Activated CD4-positive, CD25-positive, alpha-beta regulatory T cell treated with anti-CD3 and anti-CD28 coated beads, Interleukin-2, amount 50 U/mL, for 24 hours (primary cell): ENCODE measurements at places on chromosomes 13 and 19.

DNA sequence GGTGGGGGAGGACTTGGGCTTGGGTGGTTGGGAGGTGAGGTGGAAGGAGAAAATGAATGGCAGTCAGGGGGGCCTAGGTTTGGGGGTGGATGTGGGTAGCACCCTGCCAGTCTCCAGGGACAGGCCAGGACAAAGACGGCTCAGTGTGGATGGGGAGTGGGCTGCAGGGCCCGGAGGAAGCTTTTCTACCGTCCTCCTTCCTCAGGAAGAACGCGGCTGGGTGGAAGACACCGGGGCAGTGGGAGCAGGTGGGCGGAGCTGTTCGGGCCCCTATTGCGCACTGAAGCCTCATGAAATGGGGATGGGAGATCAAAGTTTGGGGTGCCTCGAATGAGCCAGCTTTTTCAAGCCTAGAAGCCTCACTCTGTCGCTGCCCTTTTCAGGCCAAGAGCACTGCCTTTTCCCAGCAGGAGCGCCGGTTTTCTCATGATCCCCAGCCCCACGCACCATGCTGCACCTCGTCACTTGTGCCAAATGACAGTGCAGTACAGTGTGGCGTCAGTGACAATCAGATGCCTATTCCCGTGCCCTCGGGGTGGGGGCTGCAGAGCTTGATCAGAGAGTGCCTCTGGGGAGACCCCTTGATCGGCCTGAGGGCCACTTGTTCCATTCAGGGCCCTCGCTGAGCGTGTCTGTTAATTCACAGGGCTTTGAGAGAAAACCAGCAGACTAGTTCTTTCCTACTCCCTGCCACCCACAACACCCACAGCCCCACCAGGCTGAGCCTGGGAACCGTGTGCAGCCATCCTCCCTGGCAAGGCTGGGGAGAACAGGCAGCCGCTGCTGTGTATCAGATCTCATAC lies 1.5 kb downstream of the CALM3 start:
- peak; percentile 36 for ATAC-seq

- ATAC-seq = no peak
These were observed 468.0 kb downstream of the UQCRFS1 start for GRCh38 chr19:28744943-28745342.

- no peak for ATAC-seq
These were observed 236.0 kb downstream of the PCDH9 start for GRCh38 chr13:66994097-66994496.

GRCh38 chr13:110664673-110665072 lies 41.2 kb downstream of the CARS2 start:
- no peak for ATAC-seq

DNA sequence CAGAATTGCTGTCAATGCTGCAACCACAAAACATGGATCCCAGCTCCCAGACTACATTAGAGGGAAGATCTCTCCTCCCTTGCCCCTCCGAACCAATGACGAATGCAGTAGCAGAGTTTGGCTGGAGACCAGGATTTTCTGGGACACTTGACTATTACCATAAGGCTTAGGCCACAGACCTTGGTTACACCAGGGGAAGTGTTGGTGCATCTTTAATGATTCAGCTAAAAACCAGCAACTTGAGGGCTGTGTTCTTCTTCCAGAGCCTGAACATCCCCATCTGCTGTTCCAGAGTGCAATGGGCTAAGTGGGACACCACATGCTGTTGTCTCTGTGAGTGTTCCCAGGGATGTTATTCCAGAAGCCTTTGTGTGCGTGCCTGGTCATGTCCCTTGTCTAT lies 528.2 kb downstream of the LMO7 start:
- ATAC-seq = no peak

DNA sequence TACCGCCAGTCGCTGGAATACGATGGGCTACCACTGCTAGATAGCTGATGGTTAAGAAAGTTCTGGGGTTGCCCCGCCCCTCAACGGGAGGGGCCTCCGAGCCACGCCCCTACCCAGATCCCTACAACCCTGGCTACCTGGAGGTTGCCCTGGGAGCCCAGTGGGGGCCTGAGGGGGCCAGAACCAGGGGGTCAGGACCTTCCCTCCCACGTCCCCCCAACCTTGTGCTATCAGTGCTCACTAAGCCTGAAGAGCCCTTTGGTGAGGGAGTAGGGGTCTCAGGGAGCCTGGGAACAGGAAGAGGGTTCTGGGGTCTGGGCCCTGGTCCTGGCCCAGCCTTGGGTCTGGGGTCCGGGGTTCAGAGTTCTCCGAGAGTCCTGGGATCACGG lies 8.9 kb downstream of the OCEL1 start:
- peak; percentile 69 for ATAC-seq

DNA sequence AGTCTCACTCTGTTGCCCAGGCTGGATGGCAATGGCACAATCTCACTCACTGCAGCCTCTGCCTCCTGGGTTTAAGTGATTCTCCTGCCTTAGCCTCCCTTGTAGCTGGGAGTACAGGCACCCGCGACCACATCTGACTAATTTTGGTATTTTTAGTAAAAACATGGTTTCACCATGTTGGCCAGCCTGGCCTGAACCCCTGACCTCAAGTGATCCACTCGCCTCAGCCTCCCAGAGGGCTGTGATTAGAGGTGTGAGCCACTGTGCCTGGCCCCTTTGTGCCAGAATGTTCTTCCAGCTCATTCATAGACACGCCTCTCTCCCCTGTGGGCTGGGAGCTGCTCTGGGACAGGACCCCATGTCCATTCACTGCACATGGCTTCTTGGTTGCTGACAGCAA lies 9.1 kb downstream of the MYDGF start:
- ATAC-seq = no peak

DNA sequence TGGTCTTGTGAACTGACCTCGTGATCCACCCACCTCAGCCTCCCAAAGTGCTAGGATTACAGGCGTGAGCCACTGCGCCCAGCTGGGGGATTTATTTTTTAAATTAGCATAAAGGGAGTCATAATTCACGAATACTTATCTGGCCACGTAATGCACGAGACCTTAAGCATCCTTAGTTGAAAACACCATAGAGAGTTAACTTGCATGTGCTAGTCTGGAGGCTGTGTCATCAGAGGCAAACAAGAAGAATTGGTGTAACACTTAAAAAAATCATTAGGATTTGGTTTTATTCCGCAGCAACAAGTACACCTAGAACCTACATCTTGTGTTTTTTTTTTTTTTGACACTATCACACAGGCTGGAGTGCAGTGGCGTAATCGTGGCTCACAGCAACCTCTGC lies 19.1 kb downstream of the KLF5 start:
- ATAC-seq = no peak

- no peak for ATAC-seq
These were observed 1.5 kb downstream of the STARD13 start for GRCh38 chr13:33284031-33284430.

DNA sequence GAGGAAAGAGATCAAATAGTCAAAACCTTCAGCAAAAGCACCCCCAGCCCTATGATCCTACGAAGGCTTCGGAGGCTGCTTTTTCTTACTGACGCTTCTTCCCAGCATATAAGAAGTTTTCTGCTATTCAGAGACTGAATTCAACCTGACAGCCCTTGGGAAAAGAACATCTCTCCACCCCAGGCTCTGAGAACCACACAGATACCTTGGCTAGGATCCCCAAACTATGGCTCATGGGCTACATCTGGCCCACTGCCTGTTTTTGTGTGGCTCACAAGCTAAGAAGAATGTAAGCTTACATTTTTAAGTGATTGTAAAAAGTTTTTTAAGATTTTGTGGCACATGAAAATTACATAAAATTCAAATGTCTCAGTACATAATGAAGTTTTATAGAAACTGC lies 3.0 kb downstream of the SLC15A1 start:
- ATAC-seq = no peak

GRCh38 chr13:40149611-40150274 lies 494.3 kb downstream of the COG6 start:
- no peak for ATAC-seq

DNA sequence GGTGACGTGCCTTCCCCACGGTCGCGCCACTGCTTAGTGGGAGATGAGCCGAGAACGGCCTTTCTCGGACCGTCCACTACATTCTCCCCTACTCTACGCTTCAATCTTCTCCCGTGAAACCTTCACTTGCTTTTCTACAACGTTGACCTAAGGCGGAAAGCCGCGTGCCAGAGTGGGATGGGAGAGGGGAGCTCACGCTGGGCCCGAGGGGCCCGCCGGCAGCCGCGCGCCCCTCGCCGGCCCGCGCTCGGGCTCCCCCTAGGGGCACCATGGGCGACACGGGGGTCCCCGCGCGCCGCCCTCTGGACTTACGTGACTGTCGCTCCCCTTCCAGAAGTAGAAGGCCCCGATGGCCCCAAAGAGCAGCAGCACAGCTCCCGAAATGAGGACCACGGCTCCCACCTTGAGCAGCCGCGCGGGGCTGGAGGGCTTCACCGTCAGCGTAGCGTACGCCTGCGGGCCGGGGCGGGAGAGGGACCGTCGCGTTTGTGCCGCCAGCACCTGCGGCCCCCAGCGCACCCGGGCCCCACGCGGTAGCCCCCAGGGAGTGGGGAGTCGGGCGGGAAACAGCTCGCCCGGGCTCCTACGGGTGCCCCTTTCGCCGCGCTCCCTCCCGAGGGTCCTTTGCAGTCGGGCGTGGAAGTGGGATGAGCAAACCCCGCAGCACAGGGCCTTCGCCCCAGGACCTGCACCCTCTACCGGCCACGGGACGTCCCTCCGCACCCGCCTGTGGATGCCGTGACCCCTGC lies 727 bp downstream of the CNMD start:
- ATAC-seq = peak; percentile 24

DNA sequence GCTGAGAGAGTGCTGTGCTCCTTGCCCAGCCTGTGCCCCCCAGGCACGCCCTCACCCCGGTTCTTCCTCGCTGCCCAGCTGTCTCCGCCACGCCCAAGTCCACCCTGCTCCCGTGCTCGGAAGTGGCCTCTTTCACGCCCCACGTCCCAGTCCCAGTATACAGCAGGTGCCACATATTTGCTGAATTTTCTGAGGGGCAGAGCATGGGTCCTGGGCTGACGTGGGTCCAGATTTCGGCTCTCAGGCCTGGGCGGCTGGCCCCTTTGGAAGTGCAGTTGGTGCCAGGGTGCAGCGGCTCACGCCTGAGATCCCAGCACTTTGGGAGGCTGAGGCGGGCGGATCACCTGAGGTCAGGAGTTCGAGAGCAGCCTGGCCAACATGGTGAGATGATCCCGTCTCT lies 3.4 kb downstream of the HCN2 start:
- ATAC-seq = no peak

DNA sequence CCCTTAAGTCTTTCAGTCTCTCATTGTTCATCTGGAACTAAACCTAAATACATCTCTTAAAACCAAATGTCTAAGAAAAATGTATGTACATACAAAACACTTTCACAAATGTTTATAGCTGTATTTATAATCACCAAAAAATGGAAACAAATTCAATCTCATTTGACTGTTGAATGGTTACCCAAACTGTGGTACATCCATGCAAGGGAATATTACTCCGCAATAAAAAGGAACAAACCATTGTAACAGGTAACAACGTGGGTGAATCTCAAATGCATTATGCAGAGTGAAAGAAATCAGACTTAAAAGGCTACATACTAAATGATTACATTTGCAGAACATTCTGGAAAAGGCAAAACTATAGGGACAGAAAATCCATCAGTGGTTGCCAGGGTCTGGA lies 425.2 kb downstream of the COG6 start:
- no peak for ATAC-seq

DNA sequence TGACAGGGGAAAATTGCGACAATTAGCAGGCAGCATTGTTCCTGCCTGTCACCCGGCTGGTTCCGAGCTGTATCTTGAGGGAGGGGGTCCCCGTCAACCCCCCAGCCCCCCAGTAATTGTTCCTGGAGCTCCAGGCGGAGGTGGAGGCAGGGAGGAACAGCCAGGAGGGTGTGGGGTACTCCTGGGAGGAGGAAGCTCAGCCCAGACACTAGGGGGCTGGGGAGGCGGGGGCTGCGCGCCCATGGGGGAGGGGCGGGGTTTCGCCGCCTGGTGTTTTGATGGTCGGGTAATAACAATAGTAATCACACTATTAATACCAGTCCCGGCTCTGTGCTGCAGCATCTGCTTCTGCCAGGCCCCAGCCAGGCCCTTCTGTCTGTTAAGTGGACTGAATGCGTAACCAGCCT lies 8.6 kb downstream of the NPAS1 start:
- no peak for ATAC-seq

DNA sequence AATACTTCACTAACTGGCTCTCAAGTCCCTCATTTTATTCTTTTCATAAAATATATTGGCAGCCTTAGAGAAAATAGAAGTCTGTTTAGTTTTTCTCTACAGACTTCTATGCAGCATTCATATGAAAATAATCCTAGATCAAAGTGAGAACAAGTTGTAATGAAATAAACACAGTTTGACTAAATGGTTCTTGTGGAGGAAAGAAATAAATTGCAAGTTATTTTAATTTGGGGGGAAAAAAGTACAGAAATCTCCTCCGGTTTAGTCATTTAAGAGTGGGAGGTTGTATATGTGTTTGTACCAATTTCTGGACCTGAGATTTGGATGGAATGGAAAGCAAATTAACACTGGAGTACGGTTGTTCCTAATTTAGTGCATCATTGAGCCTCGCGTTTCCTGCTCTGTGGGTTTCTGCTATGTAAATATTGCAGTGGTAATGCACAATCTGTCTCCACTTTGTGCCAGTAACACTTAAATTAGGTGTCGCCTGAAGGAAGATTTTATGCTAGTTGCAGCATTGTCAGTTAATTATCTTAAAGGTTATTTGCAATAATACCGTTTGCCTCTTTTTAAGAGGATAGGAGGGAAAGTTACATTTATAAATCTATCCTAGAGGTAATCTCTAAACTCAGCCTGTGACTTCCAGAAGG lies 100.2 kb downstream of the ZIC5 start:
- no peak for ATAC-seq

DNA sequence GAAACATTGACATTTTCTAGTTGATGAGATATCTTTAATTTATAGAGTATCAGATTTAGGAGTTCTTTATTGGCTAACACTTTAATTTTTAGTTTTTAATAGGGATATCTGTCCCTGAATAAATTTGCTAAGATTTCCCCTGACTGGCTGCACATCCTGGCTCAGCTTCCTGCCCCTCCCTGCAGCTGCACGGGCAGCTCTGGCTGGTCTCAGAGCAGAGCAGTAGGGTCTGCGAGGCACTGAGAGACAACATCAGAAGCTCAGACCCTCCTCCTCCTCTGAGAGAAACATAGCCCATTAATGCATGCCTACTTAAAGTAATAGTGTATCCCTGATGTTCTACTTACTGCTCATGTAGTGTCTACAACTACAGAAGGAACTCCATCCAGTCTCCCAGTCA lies 139.2 kb downstream of the TNFSF13B start:
- ATAC-seq = no peak

- ATAC-seq = no peak
These were observed 22.5 kb upstream of the SLC7A10 start for GRCh38 chr19:33248104-33248503.

DNA sequence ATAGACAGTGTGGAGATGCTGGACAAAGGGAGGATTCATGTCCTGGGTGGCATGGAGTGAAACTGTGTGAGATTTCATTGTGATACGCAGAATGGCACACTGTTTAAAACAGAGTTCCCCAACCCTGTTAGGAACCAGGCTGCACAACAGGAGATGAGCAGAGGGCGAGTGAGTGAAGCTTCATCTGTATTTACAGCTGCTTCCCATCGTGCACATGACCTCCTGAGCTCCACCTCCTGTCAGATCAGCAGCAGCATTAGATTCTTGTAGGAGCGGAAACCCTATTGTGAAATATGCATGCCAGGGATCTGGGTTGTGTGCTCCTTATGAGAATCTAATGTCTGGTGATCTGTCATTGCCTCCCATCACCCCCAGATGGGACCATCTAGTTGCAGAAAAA lies 72.5 kb downstream of the RAP2A start:
- no peak for ATAC-seq

GRCh38 chr19:39083983-39084731 lies at the start of gene ACP7:
Gene ACP7, plus strand, starts transcription at chr19:39084368. Its CDS starts 902 bp downstream, at chr19:39085270.
- ATAC-seq = peak; percentile 58
